ENCODE measurements at places on chromosomes 12 and 14.

- peak; percentile 54 for DNase-seq
These were observed 6.7 kb downstream of the BCL7A start for GRCh38 chr12:122028165-122028904.

GRCh38 chr12:46267575-46267824 lies 1.3 kb downstream of the SLC38A1 start:
- no peak for DNase-seq

DNA sequence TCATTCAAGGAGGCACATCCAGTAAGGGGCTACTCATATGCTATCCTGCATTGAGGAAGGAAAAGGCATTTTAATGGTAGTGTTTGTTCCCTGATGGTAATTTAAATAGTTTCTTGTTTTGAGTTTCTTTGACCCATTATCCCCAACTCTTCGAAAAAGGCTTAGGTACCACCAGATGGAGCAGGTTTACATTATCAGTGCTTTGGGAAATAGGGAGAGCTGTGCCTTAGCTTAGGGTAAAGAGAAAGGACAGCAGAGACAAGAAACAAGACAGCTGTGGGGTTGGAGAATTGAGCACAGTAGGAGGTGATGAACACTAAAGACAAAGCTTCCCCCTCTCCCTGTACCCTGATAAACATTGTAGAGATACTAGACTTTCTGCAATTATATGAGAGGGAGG lies 29.1 kb upstream of the HELB start:
- no peak for DNase-seq

GRCh38 chr12:125249066-125249824 lies 184.0 kb downstream of the AACS start:
- no peak for DNase-seq

DNA sequence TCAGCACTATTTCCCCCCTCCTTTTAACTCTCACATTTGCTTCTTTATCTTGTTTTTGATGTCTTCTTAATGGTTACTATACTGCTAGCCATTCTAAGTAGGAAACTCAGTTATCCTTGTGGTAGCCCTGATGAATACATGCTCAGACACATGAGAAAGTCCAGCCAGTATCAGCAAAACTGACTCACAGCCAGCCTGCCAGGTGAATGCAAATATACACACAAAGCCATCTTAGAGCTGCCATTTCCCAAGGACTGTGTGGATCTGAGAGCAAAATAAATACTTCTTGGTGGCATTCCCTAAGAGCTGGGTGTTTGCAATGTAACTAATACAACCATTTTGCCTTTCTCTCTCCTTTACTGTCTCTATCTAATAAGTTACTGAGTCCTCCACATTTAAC lies 455.2 kb downstream of the CCER1 start:
- peak; percentile 51 for DNase-seq

DNA sequence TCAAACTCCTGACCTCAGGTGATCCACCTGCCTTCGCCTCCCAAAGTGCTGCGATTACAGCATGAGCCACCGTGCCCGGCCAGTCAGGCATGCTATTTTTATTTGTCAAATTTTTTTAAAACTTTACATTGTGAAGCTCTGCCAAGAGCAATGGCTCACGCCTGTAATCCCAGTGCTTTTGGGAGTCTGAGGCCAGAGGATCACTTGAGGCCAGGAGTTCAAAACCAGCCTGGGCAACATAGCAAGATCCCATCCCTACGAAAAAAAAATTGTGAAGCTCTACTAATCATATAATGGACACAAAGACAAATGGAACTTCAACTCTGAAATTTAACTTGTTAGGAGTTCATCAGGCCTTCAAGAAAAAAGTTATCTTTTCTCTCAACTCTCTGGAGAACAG lies 1.9 kb downstream of the R3HDM2 start:
- no peak for DNase-seq

DNA sequence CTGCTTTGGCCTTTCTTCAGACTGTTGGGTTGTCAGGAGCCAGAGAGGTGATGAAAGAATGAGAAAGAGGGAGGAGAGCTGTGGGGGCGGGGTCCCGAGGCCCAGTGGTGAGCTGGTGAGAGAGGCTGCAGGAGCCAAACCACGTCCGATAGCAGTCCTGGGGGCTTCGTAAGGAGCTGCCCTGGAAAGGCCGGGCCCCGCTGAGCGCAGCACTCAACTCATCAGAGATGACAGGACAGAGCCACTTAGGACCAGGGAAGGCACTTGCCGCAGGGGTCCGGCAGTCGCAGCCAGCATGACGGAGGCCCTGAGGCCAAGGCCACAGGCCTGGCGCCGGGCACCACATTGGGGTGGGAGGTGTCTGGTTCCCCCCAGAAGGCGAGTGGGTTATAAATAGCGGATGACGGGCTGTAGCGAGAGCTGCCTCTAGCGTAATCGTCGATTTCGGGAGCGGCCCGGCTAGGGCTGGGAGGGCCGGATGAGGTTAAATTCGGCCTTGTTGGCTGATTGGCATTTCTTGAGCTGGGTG lies 179.0 kb downstream of the TSPAN9 start:
- no peak for DNase-seq

DNA sequence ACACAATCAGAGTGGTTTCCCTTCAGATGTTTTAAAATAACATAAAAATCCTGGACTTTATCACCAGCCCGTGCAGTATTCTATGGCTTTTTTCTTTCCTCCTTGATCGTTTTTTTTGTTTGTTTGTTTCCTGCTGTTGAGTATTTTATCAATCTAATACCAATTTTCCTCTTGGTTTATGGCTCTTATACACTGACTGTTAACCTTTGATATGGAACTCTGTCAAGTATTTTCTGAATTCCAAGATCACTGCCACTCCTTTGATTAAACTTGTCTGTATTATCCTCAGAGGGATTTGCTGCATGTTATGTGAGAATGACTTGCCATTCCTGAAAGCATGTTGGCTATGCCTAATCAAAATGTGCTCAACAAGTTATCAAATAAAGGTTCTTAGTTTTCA lies 88.4 kb downstream of the PELI2 start:
- no peak for DNase-seq

DNA sequence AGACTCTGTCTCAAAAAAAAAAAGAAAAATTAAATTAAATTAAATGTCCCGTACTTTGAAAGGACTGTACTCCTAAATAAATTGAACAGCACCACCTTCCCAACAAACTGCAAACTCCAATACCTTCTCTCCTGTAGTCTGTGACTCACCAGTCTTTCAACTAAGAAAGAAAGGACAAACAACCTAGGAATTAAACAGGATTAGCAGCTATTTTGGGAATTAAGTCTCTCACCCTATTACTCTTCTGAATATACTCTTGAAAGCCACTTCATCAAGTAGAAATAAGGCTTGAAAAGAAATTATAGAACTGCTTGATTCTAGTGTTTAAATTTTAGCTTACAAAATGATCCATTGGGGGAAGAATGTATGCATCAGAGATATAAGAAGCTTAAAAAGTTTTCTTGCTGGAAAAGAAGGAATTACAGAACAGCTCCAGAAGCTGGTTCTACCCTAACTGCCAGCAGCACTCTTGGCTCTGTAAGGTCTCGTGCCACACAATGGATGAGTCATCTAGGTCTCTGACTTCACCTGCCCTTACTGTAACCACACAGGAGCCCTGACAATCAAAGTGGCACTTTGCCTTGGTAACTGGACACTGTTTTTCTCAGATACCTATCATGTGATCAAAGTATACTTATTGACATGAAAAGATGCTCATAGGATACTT lies 57.0 kb upstream of the CERS5 start:
- no peak for DNase-seq

DNA sequence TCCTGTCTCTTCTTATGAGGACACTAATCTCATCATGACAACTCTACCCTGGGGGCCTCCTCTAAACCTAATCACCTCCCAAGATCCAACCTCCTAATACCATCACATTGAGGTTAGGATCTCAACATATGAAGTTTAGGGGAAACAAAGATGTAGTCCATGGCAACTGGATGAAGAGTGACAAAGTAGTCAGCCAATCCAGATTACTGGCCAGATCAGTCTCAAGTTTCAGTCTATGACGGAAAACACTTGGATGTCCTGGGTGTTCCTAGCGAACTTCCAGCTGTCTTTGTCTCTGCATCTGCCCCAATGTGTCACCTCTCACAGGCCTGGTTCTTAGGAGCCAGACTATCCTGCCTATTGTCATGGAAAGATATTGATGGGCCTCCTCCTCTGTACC lies 630.8 kb downstream of the AACS start:
- no peak for DNase-seq

DNA sequence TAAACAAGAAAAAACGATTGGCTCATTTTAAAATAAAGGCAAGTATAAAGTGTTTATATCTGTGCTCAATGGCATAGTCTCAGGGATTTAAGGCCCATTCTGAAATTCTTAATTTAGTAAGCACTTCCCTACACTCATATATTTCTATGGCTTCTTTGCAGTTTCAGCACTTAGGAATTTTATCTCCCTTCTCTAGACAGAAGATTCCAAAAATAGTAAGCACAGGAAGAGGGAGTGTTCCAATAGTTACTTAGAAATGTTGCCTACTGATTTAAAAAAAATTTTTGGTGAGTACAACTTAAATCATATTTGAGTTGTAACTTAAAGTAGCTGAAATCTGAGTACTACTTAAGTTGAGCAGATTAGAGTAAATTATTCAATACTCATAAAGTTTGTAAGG lies 19.8 kb downstream of the INSM2 start:
- DNase-seq, result peak; percentile 48

GRCh38 chr14:34770901-34771300 lies 56.5 kb upstream of the CFL2 start:
- no peak for DNase-seq

GRCh38 chr14:33692762-33693161 lies 258.1 kb downstream of the EGLN3 start:
- peak; percentile 43 for DNase-seq

DNA sequence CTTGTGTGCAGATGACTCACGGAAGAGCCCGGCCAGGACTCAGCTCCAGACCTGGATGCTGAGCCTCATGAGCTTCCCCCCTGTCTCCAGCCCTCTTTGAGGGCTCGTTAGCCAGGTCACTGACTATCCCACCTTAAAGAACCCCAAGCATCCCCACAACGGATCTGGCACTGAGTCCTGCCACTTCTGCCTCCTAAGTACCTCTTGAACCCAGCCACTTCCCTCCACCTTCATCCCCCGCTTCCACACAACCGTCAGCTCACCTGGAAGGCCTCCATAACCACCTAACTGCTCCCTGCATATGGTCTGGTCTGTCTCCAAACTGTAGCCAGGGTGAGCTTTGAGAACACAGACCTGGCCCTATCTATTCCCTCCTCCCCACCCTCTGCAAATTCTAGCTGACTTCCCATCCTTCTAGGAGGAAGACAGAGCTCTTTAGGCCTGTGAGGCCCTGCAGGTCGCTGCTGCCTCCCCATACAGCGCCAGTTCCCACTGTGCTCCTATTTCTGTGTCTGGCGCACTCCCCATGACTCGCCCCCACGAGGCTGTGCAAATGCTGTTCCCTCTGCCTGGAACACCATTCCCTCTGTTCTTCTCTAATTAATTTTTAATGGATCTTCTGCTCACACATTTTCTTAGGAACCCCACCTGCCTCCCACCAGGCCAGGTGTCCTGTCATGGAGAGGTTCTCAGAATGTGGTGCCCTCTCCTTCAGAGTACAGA lies 2.9 kb upstream of the HSP90AA1 start:
- no peak for DNase-seq

DNA sequence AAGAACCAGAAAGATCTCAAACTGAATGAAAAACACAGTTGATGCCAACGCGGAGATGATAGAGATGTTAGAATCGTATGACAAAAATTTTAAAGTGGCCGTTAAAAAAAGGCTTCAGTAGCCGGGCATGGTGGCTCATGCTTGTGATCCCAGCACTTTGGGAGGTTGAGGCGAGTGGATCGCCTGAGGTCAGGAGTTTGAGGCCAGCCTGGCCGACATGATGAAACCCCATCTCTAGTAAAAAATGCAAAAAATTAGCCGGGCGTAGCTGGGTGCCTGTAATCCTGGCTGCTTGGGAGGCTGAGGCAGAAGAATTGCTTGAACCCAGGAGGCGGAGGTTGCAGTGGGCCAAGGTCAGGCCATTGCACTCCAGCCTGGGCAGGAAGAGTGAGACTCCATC lies 5.4 kb upstream of the ACVRL1 start:
- no peak for DNase-seq

DNA sequence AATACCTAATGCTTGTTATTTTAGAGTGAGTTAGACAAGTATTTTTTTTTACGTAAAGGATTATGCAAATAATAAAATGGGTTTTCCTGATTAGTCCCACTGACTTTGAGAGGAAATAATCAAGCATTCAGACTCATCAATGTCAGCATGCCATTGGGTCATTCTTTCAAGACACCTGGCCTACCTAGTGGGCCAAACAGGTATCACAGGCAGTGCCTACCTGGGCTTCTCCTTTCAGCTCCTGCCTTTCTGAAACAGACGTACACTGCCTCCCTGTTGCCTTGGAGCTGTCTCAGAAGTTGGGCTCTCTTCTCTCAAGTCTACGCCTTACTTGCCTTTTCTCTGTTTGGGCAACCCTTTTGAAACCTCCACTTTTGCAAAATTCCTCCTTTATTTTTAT lies 545.6 kb downstream of the SNAPC1 start:
- DNase-seq, result no peak

DNA sequence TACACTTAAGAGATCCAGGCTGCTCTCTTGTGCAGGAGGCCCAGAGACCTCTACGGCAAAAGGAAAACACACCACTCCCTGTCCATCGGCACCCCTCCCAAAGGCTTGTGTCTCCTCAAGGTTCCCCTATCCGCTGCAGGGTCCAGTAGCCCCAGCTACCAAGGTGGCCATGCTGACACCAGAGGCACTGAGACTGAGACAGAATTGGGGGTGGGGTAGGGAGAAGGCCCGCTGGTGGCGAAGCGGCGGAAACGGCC lies 590 bp downstream of the DDIT3 start:
- no peak for DNase-seq

GRCh38 chr14:103688906-103689902 lies 26.0 kb downstream of the XRCC3 start:
- peak; percentile 31 for DNase-seq

DNA sequence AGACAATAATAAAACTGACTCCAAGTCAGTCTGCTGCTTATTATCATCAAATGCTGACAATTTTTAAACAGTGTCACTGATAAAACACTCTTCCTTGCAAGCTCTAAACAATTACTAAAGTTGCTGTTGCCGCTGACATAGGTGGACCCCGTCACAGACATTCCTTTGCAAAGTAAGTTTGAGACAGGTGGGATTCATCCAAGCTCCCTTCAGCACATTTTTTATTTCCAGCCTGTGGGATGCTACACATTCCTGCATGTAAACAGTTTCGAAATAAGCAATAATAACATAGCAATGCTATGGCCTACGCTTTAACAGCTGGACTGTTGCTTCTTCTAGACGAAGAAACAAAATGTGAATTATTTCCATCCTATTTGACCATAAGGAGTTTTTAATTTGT lies 85.4 kb upstream of the HIF1A start:
- no peak for DNase-seq

DNA sequence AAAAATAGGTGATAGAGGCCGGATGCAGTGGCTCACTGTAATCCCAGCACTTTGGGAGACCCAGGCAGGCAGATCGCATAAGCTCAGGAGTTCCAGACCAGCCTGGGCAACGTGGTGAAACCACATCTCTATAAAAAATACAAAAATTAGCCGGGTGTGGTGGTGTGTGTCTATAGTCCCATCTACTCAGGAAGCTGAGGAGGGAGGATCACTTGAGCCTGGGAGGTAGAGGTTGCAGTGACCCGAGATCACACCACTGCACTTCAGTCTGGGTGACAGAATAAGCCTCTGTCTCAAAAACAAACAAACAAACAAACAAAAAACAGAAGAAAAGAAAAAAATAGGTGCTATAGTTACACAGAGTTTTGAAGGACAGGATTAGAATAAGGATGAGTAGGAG lies 142.1 kb downstream of the SAMD4A start:
- DNase-seq, result no peak

GRCh38 chr12:25421651-25422167 lies 131.4 kb downstream of the LMNTD1 start:
- no peak for DNase-seq
